ENCODE measurements at places on chromosomes 1 and 21.

- no peak for DNase-seq
Measured at GRCh38 chr1:57214951-57215575, 208.8 kb downstream of the DAB1 start.

- no peak for DNase-seq
Measured at GRCh38 chr1:8364528-8365442, 46.9 kb downstream of the SLC45A1 start.

DNA sequence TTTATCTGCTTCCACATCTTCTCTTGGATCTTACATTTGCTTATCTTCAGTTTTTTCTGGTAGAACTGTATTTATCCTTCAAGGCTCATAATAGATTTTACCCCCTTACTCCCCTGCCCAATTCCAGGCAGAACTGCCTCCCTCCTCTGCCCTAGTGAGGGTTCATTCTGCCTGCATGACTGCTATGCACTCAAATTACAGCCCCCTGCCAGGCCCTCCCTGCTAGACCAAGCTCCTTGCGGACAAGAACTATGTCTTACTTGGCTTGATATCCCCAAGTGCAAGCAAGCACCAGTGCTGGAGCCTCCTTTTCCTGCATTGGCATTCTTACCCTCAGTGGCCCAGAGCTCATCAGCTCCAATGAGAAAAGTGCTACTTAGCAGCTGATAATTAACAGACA, 18.1 kb downstream of the MAPKAPK2 start:
- DNase-seq: no peak

DNA sequence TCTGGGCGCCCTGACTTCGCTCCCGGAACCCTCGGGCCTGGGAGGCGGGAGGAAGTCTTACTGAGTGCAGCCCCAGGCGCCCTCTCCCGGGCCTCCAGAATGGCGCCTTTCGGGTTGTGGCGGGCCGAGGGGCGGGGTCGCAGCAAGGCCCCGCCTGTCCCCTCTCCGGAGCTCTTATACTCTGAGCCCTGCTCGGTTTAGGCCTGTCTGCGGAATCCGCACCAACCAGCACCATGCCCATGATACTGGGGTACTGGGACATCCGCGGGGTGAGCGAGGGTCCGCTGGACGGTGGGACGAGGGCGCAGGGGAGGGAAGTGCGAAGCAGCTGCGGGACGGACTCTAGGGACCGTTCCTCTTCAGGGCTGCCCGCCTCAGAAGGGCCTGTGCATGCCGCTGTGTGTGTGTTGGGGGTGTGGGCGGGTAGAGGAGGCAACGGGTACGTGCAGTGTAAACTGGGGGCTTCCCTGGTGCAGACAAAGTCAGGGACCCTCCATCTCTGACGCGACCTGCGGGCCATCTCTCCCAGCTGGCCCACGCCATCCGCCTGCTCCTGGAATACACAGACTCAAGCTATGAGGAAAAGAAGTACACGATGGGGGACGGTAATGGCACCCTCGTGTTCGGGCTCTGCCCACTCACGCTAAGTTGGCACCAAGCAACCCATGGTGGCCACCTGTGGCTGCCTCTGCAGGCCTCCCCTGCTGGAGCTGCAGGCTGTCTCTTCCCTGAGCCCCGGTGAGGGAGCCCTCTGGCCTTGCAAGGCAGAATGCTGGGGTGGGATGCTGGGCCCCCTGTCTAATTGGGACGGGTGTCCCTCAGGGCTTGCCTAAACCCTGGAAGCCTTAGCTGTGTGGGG, at the start of gene GSTM1:
GSTM1 (plus strand) TSS at position 177 of the 859 bp plus-strand sequence; CDS start at position 234, 57 bp downstream.
- DNase-seq: peak; percentile 65

DNA sequence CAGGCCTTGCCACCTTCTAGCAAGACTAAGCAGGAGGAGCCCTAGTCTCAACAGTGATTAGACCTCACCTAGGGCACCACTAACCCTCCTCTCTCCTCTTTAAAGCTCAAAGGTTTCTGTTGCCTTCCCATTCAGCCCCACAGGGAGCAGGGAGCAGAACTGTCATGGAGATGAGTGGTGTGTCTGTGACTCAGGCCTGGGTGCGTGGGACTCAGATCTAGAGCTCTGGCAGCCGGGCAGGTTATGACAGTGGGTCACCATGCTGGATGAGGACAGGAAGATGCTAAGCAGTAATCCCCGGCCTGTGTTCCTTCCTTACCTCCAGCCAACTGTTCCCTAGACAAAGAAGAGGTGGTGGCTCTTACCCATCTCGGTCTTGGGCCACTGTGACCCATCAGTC, 60.1 kb upstream of the COA6 start:
- DNase-seq: no peak

- DNase-seq: no peak
Measured at GRCh38 chr21:25506887-25507286, 100.4 kb downstream of the MRPL39 start.

DNA sequence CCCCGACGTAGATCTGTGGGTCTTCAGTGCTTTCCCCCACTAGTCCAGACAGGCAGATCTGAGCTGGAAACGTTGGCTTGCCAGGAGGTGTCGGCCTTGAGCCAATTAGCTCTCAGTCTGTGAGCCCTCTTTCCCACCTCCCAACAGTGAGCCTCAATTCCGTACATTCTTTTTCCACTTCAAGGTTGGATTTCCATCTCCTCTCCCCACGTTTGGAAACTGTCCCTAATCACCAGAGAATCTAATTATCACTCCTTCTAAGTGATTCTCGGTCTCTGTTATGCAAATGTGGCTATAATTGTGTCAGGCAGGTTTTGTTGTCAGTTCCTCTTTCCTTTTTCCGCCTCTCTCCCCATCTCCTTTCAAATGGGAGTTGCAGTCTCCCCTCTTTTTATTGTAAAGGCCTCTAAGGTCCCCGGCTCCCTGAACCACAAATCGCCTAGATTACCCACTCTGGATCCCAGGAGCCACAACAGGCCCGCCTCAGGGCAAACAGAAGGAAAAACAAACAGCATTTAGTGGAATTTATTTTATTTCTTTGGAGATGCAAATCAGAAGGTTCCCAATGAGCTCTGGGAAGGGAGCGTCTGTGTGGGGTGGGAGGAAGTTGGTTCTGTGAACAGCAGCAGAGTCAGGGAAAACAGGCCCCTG, 29.4 kb upstream of the LRRN2 start:
- DNase-seq: no peak

- DNase-seq: no peak
Measured at GRCh38 chr1:115188680-115189395, 99.5 kb upstream of the TSPAN2 start.

DNA sequence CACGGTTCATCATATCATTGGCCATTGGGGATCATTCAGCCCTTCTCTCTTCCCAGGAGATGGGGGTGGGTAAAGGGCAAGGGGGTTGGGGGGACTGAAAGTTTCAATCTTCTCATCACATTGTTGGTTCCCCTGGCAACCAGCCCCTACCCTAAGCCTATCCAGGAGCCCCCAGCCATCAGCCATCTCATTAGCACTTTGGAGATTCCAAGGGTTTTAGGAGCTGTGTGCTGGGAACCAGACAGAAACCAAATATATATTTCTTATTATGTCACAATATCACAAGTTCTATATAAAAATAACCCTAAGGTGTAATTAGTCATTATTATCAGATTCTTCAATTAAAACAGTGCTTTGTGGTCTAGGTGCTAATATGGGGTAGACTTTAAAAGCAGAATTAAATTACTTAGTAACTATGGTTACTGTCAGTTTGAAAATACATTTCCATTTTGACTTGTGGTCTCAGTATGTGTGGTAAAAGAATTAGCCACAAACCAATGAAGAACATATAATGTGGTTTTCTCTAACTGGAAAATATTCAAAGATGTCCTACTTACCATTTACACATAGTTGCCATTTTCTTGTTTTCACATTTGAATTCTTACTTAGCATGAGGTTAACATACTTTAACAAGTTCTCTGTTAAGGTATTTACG, 28.1 kb downstream of the IL23R start:
- no peak for DNase-seq

- peak; percentile 79 for DNase-seq
Measured at GRCh38 chr1:111203681-111204200, 3.3 kb upstream of the DENND2D start.

- no peak for DNase-seq
Measured at GRCh38 chr1:29525941-29526340, 289.6 kb downstream of the PTPRU start.

- no peak for DNase-seq
Measured at GRCh38 chr1:201925301-201925567, 21.1 kb downstream of the LMOD1 start.

DNA sequence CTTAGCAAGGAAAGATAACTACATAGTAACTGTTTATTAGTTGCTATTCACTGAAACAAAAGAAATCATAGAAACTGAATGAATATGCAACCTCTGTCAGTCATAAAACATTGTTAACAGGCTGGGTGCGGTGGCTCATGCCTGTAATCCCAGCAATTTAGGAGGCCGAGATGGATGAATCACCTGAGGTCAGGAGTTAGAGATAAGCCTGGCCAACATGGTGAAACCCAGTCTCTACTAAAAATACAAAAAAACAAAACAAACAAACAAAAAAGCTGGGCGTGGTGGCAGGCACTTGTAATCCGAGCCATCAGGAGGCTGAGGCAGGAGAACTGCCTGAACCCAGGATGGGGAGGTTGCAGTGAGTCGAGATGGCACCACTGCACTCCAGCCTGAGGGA, 44.1 kb downstream of the CRB1 start:
- DNase-seq: no peak

DNA sequence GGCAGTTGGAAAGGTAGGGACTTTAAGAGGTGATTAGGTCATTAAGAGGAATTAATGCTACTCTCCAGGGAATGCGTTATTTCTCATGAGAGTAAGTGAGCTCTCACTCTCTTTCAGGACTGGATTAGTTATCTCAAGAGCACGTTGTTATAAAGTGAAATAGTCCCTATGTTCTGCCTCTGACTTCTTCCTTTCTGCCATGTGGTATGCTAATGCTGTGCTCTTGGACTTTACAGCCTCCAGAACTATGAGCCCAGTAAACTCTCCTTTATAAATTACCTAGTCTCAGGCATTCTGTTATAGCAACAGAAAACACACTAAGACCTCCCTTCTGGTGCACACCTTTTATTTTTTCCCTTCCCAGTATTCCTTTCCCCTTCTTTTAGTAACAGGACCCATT, 187.8 kb downstream of the NR5A2 start:
- no peak for DNase-seq

- no peak for DNase-seq
Measured at GRCh38 chr1:204563307-204563706, 47.1 kb downstream of the MDM4 start.

GRCh38 chr1:24745711-24746413, 615 bp downstream of the CLIC4 start:
- no peak for DNase-seq

GRCh38 chr1:3717041-3717714, 35.1 kb upstream of the CCDC27 start:
- DNase-seq: no peak

GRCh38 chr1:145983206-145983675, 13.1 kb downstream of the TXNIP start:
- no peak for DNase-seq

GRCh38 chr1:16146279-16147155, 9.4 kb downstream of the EPHA2 start:
- no peak for DNase-seq

DNA sequence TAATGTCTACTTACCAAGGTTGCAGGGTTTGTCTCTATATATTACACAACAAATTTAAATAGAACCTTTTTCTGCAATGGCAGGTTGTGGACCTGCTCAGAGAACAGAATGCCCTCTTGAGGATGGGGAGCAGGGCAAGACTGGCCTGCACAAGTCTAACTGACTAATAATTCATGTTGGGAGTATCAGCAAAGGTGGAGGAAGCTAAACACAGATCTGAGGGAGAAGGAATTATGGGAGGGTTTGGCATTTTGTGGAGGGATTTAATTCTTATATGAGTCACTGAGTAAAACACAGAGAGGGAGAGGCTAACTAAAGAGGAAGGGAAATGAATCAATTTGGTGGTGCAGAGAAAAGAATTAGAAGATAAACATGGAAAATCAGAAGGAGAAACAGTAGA, 40.0 kb downstream of the CLDN17 start:
- no peak for DNase-seq

GRCh38 chr21:31222142-31222541, 121.9 kb downstream of the TIAM1 start:
- DNase-seq: no peak

DNA sequence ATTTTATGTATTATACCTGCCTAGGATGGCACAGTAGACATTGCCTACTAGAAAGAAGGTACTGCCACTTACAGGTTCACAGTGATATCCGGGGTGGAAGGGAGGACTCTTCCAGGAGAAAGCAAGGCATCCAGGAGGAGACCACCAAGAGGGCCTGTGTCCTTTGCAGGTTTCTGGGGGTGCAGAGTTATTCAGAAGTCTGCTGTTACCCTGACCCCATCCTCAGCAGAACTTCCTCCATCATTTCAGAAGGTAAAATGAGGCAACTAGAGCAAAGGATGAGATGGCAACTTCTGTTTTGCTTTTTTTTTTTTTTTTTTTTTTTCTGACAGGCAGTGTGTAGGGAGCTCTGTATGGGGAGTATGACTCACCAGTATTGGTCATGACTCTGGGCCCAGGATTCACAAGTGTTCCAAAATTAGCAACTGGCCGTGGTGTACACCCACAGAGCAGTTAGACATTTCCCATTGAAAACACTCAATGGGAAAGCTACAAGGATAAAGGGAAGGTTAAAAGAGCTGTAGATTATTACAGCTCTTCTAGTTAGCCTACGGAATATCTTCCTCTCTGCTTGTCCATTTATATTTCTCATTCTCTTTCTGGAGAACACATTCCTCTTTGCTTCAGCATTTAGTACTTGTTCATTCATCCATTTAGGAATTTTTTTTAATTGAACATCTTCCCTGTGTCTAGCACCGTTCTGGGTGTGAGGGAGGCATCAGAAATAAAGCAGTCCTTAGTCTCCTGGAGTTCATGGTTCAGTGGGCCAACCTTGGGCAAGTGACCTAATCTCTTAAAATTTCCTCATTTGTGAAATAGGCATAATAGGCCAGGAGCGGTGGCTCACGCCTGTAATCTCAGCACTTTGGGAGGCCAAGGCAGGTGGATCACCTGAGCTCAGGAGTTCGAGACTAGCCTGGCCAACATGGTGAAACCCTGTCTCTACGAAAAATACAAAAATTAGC, 50.5 kb upstream of the PPP2R5A start:
- no peak for DNase-seq

GRCh38 chr1:241138248-241138647, 218.8 kb downstream of the RGS7 start:
- DNase-seq: no peak

- no peak for DNase-seq
Measured at GRCh38 chr1:204321665-204322064, 38.1 kb downstream of the PLEKHA6 start.

DNA sequence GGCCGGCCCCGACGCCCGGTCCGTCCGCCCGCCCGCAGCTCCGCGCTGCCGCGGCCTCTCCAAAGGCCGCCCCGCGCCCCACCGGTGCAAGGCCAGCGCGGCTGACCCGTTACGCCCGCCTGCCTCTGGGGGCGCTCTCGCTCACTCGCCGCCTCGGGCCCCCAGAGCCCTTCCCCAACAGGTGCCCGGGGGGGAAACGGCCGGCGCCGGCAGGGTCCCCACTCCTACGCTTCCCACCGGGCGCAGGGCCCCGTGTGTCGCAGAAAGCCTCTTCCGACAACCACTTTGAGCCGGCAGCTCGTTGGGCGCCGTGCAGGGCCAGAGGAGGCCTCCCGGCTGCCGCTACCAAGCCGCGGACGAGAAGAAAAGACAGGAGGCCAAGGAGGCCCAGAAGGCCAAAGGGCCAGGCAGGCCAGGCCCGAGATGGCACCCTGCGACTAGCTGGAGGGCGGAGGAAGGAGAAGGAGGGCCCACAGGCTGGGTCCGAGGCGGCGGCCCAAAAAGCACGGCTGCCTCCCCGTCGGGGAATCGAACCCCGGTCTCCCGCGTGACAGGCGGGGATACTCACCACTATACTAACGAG, 64.9 kb upstream of the FCGR2A start:
- no peak for DNase-seq

GRCh38 chr1:75134647-75135572, 722 bp downstream of the LHX8 start:
- no peak for DNase-seq
